ENCODE measurements at places on chromosomes 7 and 10. TPM values are rescaled to one million over a fixed set of nuclear protein-coding genes. Genes with fewer than 3 reads are reported as not detected.

- DNase-seq, result no peak
Observed at GRCh38 chr7:91416155-91416865, 152.1 kb downstream of the FZD1 start.

- no peak for DNase-seq
Observed at GRCh38 chr7:150958062-150958552, 20.0 kb downstream of the KCNH2 start.

DNA sequence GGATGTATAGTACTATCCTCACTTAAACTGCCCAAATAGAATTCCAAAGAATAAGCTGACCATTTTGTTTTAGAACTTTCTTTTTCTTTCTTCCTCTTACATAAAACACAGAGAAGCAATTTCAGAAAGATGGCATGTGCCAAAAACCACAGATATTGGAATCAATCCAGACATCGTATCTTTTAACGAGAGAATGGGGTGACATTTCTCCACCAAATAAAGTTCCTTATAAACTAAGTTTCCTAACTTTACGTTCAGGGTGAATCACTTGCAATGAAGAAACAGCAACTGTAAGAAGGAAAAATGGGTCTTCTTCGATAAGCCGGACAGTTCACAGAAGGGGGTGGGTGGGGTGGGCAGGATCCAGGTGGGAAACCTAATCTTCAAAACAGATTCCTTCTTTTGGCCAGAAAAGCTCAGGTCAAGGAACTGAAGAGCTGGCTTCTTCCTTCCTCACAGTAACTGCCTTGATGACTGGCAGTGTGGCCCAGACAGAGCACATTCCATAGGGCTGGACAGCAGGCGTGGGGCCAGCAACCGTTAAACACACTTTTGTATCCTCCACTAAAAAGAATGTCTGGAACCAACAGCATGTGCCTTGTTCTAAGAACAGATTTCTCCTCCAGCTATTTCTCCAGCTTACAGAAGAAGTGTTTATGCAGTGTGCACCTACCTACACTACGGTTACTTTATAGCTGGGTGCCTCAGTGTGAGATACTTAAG lies 31.5 kb downstream of the CREB3L2 start:
- no peak for DNase-seq

- DNase-seq, result no peak
Observed at GRCh38 chr10:8588135-8588534, 533.6 kb downstream of the GATA3 start.

DNA sequence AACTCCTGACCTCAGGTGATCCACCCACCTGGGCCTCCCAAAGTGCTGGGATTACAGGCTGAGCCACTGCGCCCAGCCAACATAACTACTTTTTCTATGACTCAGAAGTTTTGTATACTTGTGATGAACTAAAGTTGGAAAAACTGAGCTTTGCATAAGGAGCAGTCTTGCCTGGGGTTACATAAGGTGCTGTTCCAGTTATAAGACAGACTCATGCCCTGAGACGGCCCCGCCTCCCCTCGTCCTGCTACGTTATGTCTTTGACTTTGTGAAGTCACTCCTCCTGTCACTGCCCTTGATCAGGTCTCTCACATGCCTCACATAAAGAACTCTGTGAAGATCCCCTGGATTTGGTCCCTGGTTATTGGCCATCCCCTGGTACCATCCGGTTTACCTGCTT lies 40.4 kb upstream of the OPN4 start:
- no peak for DNase-seq

Gene CDHR1
- 1.3 TPM for total RNA-seq

Gene PILRA
- 2.3 TPM for total RNA-seq

Gene ZNF862
- 12.8 TPM for total RNA-seq

All from cardiac septum (tissue), 1 donor.